ENCODE measurements at places on chromosomes 6 and 20.

DNA sequence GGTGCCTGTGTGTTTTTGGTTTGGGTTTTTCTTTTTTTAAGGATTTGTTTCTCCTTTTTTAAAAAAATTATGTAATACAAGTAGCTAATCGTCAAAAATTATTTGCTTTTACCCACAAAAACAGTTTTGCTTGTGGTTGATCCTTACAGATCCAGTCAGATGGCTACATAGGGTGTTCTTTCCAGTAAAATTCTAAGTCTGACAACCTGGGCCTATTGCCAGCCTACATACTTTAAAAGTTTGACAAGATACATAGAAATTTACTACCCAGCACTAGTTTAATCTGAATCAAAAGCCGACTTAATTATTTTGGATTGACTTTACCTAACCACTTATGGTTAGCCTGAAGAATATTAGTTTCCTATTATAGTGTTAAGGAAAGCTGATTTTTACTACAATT, 2.1 kb upstream of the SOX4 start:
- DNase-seq: no peak

DNA sequence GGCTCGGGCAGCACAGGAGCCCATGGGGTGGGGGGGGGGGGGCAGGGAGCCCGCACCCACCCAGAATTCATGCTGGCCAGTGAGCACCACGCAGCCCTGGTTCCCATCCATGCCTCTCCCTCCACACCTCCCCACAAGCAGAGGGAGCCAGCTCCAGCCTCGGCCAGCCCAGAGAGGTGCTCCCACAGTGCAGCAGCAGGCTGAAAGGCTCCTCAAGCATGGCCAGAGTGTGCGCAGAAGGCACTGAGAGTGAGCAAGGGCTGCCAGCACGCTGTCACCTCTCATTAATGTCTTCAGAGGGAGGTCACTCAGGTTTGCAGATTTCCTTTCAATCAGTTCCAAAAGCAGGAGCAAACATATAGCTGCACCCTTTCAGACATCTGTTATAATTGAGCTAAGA, 32.4 kb downstream of the GSTA4 start:
- DNase-seq: no peak

- no peak for DNase-seq
Observed at GRCh38 chr6:5138995-5139827, 54.1 kb downstream of the PPP1R3G start.

- no peak for DNase-seq
Observed at GRCh38 chr6:70176842-70177550, 125.9 kb downstream of the COL9A1 start.

- DNase-seq: no peak
Observed at GRCh38 chr20:58514321-58515232, 622 bp downstream of the APCDD1L start.

GRCh38 chr6:139778688-139779087, 404.2 kb upstream of the CITED2 start:
- no peak for DNase-seq

DNA sequence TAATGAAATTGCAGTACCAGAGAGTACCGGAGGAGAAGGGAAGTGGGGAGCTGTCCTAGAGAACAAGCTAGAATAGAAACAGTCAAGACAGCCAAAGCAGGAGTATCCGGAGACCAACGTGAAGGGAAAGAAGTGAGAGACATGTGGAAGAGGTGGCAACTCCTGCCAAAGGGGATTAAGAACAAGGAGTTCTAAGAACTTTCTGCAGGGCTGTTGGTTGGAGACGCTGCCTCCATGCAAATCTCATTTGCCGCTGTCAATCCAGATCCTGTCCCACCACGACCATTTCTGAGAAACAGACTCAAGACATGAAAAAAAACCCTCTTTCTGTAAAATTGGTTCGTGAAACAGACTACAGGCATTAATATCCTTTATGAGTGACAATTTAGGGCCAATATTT, 595.7 kb downstream of the PTPRT start:
- DNase-seq: no peak

- no peak for DNase-seq
Observed at GRCh38 chr20:5779071-5779900, 29.1 kb downstream of the SHLD1 start.

GRCh38 chr20:36604952-36605398, 604 bp upstream of the RAB5IF start:
- peak; percentile 71 for DNase-seq

DNA sequence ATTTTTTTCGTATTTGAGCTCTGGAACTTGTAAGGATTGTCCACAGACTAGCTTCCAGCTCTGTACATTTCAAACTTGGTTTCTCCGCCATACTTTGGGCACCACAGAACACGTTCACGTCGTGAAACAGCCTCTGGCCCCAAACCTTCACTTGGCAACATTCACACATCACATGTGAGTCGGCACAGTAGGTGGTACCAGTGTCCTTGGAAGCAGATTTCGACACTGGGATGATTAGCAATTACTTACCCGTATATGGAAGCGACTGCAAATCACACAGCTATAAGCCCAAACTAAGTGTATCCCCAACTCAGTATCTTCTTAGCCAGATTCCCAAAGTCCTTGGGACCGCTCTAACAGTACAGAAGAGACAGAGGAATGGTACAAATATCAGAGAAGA, 60.2 kb downstream of the MAFB start:
- DNase-seq: no peak

DNA sequence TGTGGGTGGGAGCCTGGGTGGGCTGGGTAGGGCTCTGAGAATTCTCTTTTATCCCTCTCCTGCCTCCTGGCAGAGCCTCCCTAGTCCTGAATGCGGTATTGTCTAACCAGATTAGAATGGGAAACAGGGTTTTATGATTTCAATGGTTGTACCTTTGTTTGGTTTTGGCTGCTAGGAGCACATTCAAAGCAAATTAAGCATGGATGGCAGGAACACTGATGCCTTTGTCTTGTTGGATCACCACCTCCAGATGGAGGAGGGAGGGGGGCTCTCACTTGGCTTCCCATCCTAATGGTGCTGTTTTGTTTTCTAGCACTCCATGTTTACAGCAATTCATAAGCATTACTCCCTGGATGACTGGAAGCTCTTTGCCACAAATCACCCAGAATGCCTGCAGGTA, 11.6 kb downstream of the GMPR start:
- DNase-seq: no peak
